ENCODE measurements at places on chromosomes 3 and 15.

- DNase-seq, result no peak
Observed at GRCh38 chr15:70936326-70936725, 43.7 kb downstream of the LRRC49 start.

GRCh38 chr3:197889204-197889930 is 60.6 kb upstream of the RPL35A start:
- no peak for DNase-seq

DNA sequence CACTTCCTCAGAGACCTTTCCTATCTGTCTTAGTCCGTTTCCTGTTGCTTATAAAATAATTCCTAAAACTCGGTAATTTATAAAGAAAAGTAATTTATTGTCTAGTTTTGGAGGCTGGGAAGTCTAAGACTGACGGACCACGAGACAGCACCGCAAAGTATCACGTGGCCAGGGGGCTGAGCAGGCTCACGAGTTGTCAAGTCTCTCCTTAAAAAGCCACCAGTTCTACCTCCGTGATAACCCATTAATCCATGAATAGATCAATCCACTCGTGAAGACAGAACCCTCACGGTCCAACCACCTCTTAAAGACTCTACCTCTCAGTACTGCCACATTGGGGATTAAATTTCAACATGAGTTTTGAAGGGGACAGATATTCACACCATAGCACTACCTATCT is 821 bp downstream of the LINS1 start:
- DNase-seq, result peak; percentile 84

DNA sequence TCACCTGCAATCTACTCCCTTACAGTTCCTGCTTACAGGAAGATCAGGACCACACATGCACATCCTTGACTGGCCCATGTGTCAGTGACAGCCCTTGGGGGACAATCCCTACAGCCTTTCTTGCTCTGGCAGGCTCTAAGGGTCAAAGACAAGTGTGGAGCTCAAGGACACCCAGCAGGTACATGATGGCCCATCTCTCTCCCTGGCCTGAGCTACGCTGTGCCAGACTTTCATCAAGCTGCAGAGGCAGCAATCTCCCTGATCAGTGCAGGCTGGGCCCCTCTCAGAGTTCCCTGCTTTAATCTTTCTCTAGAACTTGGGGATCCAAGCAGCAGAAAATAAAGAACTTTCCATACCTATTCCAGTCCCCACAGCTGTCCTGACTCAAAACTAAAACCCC is 2.6 kb downstream of the SEMA7A start:
- no peak for DNase-seq

- no peak for DNase-seq
Observed at GRCh38 chr3:5458526-5458925, 271.0 kb downstream of the EDEM1 start.

GRCh38 chr15:101012326-101013200 is 93.4 kb downstream of the LRRK1 start:
- no peak for DNase-seq

DNA sequence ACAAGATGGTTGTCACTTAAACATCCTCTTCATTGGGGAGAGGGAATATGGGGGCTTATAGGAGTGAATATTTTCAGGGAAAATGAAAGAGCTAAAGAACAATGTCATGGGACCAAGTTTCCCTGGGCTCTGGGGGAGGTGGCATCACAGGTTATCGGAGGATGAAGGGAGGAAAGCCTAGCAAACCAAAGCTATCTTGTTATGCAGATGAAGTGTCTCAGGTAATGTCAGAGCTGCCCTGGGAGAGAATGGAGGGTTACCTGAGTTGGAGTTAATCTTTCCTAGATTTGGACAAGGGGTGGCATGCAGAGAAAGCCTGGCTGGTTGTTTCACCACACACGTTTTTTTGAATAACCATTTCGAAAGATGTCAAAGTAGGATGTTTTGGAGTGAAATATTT is 308.1 kb upstream of the ATP10A start:
- DNase-seq, result no peak

GRCh38 chr15:25057574-25057973 is 102.8 kb downstream of the SNRPN start:
- peak; percentile 50 for DNase-seq

DNA sequence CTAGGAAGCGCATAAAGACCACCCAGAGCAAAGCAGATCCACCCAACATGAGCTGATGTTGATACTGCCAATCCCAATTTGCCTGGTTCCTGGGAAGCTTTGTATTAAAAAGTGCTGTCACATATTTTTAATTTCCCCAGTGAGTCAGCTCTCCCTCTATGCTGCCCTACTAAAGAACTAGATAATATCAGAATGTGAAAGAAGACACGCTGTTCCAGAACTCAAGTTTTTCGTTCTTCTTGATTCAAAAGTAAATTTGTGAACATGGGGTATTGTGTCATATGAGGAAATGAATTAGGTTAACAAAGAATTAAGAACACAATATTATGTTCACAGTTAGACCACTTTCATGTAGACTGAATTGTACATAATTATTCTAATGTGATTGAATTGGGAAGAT is 734.2 kb upstream of the ALCAM start:
- DNase-seq, result no peak

DNA sequence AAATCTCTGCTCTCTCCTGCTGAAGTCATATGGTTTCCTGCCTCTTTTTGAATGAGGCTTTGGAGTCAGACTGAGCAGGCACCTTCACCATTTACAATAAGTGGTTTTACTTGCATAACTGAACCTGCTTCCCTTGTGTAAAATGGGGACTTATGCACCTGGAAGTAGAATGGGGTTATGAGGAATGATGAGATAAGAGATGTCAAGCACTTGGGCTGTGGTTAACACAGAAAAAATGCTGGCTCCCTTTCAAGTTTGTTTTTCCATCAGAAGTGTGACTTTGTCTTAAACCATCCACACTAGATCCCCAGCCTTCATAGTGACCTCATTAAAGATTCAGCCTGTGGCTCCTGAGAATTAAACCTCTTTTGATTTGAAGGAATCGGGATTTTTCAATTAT is 5.2 kb downstream of the EXOSC7 start:
- DNase-seq, result no peak

DNA sequence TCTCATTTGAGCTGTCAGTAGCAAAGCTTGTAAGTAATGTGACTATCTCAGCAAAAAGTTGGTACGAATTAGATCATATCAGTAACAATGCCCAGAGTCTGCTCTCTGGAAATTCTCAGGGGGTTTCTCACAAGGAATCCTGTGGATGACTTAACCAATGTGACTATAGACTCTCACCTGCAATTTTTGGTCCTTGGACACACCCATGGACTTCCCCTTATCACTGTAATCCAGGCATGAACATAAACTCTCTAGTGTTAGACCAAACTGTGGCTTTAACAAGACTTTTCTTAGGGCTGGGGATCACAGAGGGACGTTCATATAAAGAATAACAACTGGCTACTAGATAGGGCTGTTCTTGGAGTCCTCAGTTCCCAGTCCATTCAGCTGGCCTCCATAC is 3.9 kb upstream of the ZNF80 start:
- DNase-seq, result no peak

GRCh38 chr3:197021231-197021630 is 8.4 kb downstream of the MELTF start:
- peak; percentile 57 for DNase-seq

GRCh38 chr3:190077395-190078045 is 43.2 kb downstream of the P3H2 start:
- no peak for DNase-seq

GRCh38 chr3:67713764-67714469 is 59.5 kb upstream of the SUCLG2 start:
- DNase-seq, result no peak

DNA sequence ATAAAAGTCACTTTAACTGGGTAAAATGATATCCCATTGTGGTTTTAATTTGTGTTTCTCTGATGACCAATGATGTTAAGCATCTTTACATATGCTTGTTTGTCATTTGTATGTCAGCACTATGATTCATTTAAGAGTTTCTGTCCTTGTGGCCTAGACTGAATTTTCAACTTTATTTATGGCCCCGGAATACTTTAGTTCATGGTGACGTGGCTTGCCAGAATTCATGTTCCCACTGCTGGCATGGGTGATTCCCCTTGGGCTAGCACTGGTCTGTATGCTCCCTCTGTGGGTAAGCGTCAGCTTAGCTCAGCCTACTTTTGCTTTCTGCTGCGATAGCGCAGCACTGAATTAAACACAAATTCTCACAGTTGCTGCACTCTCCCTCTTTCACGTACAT is 436.3 kb upstream of the SGO1 start:
- no peak for DNase-seq

- DNase-seq, result no peak
Observed at GRCh38 chr3:98670020-98670419, 76.6 kb upstream of the CPOX start.

DNA sequence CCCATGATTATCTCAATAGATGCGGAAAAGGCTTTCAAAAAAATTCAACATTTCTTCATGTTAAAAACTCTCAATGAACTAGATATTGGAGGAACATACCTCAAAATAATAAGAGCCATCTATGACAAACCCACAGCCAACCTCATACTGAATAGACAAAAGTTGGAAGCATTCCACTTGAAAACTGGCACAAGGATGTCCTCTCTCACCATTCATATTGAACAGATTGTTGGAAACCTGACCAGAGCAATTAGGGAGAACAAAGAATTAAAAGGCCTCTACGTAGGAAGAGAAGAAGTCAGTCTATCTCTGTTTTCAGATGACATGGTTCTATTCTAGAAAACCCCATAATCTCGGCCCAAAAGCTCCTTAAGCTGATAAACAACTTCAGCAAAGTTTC is 274.5 kb upstream of the MANF start:
- no peak for DNase-seq

GRCh38 chr3:127323581-127323980 is 35.7 kb upstream of the PRR20G start:
- DNase-seq, result no peak

DNA sequence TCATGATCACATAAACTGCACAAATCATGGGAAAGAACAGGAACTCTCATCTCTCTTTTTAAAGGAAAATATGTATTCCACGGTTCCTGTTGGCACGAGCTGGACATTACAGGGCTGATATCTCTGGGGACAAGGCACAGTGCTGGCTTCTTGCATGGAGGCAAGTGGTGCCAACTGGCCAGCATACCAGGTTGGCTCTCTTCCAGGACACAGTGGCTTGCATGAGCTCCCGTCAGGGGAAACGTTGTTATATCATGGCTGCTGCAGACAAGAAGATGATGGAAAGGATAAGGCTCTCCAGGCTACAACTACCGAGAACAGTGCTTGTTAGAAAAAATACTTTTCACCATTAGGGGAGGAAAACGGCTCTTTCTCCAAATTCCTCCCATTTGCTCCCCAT is 283.9 kb downstream of the RORA start:
- no peak for DNase-seq

- DNase-seq, result no peak
Observed at GRCh38 chr3:156593814-156594213, 38.9 kb upstream of the SSR3 start.

DNA sequence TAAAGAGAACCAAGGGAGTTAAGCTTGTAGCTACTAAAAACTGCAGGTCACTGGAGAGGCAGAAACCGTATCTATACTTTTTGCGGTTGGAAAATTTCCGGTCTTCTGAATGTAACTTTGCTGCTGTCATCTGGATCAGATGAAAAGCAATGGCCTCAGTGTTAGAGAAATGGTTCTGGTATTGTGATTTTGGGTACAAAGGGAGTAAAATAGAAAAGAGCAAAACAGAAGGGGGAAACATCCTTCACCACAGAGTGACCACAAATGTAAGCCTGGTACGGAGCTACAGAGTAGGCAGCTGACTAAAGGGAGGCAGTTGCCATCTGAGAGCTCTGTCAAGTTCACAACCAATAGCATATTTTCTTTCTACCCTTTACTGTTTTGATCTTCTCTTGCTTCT is 5.6 kb downstream of the CD96 start:
- DNase-seq, result peak; percentile 67

GRCh38 chr15:64236156-64236894 is 73.5 kb upstream of the PPIB start:
- DNase-seq, result no peak

All from activated effector memory CD4-positive, alpha-beta T cell treated with anti-CD3 and anti-CD28 coated beads, Interleukin-2, amount 50 U/mL, for 16 hours (primary cell).